ENCODE measurements at places on chromosomes 7 and 10.

DNA sequence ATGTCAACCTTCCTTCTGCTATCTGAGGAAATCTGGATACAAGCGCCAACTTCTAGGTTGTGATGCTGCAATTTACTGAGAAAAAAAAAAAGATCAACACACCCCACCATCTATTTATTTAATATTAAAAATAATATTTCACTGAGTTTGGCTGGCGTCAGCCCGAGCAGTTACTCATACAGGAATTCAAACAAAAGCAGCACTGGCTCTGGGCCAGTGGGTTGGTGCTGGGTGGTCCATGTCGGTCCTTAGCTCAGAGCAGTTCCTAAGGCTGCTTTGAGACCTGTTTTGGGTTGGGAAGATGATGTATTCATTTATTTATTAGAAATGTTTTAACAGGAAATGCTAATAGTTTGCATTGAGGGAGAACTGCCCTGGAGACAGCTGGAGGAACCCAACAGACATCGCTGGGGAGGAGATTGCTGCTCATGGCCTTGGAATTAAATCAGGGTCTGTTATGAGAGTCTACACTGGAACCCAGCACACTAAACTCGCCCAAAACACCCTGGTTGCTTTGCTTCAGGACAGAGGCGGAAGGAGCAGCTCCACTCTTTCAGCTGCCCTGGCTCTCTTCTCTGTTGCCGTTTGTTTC is 36.3 kb upstream of the GOT1 start:
- DNase-seq, result no peak

GRCh38 chr10:87837445-87837844 is 19.4 kb upstream of the ATAD1 start:
- no peak for DNase-seq

DNA sequence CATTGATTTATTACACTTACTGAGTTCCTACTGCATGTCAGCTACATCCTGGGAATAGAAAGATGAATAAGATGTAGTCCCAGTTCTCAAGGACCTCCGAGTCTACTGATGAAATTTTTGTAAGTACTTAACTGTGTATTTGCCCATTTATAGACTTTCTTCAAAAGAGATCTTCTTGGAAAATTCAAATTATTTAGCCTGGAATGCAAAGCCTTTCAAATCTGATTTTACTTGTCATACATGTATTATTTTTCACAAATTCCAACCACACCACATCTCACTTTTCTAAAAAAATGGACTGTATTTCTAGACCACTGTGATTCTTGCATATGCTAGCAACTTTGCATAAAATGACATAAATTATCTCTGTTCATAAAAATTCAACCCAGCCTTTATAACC is 581.3 kb downstream of the ATRNL1 start:
- DNase-seq, result no peak

GRCh38 chr10:43212043-43212721 is 54.7 kb downstream of the RASGEF1A start:
- DNase-seq, result no peak

DNA sequence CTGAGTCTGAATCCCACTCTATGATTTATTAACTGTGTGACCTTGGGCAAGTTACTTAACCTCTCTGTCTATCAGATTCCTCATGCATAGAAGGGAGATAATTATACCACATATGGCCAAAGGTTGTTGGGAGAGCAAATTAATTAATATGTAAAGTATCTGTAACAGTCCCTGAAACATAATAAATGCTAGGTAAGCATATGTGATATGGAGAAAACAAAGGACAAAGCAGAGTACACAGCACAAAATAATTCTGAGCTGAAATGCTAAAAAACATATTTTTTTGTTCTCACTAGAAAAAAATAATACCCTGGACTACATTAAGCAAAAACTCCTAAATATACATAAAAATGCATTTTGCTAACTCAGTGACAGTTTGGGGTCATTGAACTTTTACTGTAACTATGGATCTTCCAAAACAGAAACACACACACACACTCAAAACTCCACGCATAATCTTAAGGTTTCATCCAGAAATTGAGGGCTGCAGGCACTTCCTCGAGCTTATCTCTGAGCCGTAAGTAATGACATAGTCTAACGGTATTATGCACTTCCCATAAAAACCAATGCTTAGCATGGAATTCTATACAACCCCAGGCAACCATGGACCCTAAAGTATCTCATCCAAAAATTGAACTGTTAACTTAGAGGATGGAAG is 201.7 kb upstream of the PTN start:
- DNase-seq, result no peak

DNA sequence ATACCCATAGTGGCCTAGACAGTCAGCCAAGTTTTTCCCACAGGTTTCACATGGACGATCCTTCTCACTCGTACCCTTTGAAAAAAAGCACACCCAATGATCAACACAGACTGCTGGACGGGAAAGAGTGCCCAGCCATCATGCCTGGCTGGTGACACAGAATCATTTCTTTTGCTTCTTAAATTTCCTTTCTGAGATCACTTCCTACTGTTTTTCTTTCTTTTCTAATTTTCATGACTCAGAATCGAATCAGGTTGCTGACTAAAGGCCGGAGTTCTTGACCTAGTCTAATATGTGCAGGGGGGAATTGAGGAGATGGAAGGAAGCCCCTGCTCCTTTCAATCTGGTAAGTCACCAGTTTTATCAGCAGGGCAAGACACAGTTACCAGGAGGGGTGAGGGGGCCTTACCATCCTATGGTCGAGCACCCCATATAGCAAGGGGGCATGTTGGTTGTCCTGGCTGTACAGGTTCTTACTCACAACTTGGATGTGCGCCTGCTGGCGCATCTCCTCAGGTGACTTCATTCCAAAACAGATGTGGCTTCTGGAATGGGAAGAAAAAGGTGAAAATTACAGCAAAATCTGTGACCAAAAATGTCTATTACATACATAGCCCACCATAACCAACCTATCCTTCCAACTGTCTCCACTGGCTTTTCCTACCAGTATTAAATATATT is 3.5 kb downstream of the POLR3A start:
- no peak for DNase-seq

DNA sequence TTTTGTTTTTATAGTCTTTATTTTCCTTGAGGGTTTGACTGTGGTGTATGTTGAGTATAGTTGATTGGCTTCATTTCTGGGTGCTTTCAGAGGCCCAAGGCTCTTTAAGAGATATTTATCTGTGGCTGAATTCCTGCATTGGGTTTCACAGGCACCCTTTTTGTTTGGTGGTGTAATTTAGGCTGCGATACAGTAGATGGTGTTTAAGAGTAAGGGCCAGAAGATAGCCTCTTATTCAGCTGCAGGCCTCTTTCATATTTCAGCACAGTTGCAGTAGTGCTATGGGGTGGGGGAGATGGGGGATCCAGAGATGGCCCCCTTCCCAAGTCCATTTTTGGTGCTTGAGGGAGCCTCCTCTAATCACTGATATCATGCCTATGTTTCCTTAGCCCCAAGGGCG is 69.7 kb downstream of the MGAM2 start:
- DNase-seq, result no peak

GRCh38 chr7:22997871-22998518 is 15.9 kb downstream of the HYCC1 start:
- no peak for DNase-seq

DNA sequence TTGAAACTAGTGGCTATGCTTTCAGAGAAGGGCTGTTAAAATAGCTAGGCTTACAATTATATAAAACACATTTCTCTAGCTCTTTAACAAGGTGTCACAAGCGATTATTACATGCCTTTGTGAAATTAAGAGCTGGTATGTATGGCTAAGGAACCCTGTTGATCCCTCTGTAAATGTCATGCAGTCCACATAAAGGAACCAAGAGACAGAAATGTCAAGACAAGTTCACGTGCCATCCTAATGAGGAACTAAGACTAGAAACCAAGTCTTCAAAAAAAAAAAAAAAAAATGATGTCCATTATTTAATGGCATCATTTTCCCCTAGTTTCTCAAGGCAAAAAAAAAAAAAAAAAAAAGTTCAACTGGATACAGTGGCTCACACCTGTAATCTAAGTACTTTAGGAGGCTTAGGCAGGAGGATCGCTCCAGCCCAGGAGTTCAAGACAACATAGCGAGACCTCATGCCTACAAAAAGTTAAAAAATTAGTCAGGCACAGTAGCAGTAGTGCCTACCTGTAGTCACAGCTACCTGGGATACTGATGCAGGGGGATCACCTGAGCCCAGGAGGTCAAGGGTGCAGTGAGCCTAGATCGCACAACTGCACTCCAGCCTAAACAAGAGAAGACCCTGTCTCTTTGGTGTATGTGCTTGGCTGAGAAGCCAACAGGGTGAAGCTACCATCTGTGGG is 63.4 kb downstream of the SRPK2 start:
- DNase-seq, result no peak

DNA sequence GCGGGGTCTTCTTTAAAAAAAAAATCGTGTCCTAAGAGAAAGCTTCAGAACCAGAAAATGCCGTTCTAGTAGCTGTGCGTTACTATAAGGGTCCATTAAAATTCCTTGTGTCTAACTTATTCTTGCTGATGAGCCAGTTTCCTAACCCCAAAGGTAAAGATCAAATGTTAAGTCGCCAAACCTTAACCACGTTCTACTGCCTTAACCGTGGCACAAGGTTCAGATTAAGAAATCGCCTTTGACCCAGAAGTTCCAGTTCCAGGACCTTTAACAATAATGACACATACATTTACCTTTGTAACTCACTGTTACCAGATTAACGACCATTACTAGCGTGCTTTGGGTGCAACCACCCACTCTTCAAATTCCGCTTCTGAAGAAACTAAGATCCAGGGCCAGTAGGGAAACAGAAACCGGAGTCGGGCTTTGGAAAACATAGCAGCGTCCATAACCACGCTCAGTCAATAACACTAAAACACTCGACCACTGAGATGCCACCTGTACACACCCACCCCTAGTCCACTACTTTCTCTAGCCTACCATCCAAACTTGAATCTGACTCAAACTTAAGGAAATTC is 620 bp downstream of the BET1 start:
- DNase-seq, result no peak

GRCh38 chr10:66176772-66177171 is 749.1 kb upstream of the LRRTM3 start:
- DNase-seq, result no peak

GRCh38 chr10:103583871-103584215 is 90.3 kb downstream of the NEURL1 start:
- DNase-seq, result no peak

DNA sequence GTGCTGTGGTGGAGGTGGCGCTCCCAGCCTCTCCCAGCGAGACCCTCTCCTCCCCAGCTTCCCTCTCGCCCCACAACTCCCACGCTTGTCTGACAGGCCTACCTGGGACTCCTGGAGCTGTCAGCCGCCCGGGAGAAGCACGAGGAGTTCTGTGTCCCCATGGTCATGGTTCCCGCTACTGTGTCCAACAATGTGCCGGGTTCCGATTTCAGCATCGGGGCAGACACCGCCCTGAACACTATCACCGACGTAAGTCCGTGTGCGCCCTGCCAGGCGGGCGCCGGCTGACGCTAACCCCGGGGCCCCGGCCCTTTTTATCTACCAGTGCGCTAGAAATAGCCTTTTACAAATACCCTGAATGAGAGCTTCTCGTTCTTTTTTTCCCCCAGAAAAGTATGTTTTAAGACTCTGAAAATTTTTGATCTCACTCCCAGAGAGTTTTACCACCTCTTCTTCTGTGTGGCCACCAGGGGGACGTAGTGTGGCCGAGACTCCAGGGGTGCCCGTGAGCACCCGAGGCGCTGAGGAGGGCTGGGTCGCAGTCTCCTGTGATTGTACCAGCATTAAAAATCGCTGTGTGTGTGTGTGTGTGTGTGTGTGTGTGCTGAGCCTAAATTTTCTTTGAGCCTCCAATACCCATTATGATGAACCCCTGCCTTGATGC is 52.6 kb downstream of the PFKP start:
- DNase-seq, result no peak

GRCh38 chr7:2862831-2863361 is 18.8 kb upstream of the GNA12 start:
- no peak for DNase-seq

All from activated CD4-positive, alpha-beta T cell treated with anti-CD3 and anti-CD28 coated beads, Interleukin-2, amount 50 U/mL, for 24 hours (primary cell).